ENCODE measurements at places on chromosomes 5 and 9. TPM values are rescaled to one million over a fixed set of nuclear protein-coding genes. Genes with fewer than 3 reads are reported as not detected.

DNA sequence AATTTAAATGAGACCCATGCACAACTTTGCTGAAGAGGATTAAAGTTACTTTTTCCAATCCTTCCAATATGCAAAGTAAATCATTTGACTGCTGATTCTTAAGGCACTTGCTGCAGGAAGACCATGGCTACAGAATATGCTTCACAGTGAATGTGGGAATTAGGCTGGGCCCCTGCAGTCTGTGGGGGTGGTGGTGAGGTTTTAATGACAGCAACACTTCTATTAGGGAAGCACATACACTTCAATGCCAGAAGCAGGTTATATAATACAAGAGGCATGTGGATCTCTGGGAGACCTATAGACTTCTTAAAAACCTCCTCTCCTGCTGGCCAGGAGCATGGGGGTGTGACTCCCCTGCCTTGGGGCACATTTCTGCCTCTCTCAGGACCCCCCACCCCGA is 124.5 kb upstream of the KLF9 start:
- no peak for DNase-seq

Gene CENPH
- 40.0 TPM for total RNA-seq

Gene ELOVL7
- total RNA-seq: 0.99 TPM

- peak; percentile 62 for DNase-seq
Measured at GRCh38 chr5:148849461-148849860, 23.1 kb downstream of the ADRB2 start.

Gene LCN15
- total RNA-seq: not detected

- DNase-seq: no peak
Measured at GRCh38 chr5:143574236-143574635, 170.8 kb upstream of the NR3C1 start.

GRCh38 chr5:78447775-78448424 is 87.5 kb downstream of the SCAMP1 start:
- DNase-seq: no peak

- no peak for DNase-seq
Measured at GRCh38 chr9:121556580-121556979, 56.9 kb upstream of the GGTA1 start.

Gene C9
- not detected for total RNA-seq

Gene ANKRD31
- total RNA-seq: 0.17 TPM

Gene GMCL2
- not detected for total RNA-seq

DNA sequence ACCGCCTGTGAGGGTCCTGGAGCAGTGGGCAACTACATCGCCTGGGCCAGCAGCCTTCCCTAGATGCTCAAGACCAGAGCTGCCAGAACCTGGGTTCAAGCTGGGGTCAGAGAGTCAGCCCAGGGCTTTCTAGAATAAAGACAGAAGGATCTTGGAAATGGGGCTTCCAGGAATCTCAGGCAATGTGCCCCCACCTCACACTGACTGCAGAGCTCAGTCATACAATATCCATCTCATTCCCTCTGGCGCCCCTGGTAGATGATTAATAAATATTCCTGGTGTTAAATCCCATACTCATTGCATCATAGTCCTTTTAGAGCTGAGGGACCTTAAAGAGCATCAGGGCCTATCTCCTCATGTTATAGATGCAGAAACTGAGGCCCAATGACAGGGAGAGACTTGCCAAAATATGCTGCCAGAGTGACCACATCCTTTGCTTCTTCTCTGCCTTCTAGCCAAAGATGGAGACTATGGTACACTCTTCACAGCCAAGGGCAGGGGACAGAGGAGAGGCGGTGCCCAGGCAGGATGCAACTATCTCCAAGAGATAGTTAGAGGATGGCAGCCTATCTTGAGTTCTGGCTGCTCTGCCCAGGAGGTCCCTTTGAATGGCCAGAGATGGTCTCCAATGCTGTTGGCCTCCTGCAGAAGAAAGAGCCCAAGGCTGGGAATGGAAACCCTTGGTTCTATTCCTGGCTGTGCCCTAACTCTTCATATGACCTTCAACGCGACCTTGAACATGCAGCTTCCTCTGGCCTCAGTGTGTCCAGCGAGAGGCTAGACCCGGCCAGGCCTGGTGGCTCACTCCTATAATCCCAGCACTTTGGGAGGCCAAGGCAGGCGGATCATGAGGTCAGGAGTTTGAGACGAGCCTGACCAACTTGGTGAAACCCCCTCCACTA is 36.2 kb upstream of the IL17B start:
- DNase-seq: no peak

DNA sequence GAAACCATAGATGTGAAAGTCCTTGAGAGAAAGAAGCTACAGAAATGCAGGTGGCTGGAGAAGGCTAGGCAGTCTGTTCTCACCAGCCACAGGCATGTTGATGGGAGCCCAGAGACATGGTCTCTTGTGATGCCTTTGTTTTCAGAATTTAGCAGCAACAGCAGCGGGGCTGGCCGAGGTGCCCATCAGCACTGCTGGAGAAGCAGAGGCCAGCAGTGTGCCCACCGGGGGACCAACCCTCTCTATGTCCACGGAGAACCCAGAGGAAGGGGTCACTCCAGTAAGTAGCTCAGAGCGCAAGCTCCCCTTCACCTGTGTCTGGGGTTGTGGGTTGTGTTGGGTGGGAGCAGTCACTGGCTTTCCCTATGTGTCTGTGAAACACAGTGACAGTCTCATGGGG is 59.6 kb downstream of the COL15A1 start:
- no peak for DNase-seq

DNA sequence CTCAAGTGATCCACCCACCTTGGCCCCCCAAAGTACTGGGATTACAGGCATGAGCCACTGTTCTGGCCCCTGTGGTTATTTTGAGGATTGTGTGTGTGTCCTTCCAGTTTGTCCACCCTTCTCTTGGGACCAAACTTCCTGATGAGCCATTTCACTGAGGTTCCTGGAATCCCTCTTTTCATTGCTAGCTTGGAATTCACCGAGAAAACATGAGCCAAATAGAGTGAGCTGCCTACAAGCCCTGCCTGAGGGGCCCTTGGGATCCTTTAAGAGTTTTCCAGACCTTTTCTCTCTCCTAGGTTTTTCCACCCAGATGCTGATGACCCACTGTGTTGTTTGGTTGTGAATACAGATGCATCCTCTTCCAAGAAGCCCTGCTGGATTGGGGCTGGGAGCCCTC is 13.2 kb upstream of the KIF12 start:
- DNase-seq: no peak

- DNase-seq: no peak
Measured at GRCh38 chr5:9056046-9056445, 489.8 kb downstream of the SEMA5A start.

Gene GRM6
- not detected for total RNA-seq

Gene ROR2
- total RNA-seq: 0.55 TPM

DNA sequence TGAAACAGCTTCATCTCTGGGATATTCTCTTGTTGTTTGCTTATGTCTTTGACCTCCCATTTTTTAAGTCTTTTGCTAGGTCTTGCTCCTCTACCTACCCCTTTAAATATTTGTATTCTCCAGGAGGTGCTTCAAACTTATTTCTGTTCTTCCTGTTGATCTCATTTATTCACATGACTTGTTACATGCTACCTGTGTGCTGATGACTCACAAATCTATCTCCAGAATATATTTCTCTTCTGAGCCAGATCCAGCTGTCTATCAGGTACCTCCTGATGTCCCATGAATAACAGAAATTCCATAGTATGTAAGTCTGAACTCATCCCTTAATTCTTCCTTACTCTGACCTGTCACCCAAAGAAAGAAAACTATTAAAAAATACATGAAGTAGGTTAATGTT is 11.0 kb downstream of the NIPBL start:
- DNase-seq: no peak

DNA sequence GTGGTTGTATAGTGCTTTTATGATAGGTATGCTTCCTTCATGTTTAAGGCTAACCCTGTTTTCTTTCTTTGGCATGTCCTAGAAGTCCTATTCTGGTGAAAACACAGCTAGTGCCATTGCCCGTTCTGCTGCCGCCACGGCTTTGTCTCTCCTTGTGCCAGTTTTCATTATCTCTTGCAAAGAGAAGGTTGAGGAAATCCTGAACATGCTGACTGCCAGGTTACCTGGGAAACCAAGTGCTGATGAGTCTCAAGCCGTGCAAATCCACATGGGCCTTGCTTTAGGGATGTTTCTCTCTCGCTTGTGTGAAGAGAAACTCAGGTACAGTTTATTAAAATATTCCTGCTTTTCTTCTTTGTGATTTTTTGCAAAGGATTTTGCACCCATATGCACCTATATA is 102.2 kb downstream of the HACD4 start:
- no peak for DNase-seq

Gene BTNL9
- not detected for total RNA-seq

Gene RAI14
- total RNA-seq: 0.50 TPM

- DNase-seq: no peak
Measured at GRCh38 chr9:93223260-93224180, 39.6 kb downstream of the WNK2 start.

DNA sequence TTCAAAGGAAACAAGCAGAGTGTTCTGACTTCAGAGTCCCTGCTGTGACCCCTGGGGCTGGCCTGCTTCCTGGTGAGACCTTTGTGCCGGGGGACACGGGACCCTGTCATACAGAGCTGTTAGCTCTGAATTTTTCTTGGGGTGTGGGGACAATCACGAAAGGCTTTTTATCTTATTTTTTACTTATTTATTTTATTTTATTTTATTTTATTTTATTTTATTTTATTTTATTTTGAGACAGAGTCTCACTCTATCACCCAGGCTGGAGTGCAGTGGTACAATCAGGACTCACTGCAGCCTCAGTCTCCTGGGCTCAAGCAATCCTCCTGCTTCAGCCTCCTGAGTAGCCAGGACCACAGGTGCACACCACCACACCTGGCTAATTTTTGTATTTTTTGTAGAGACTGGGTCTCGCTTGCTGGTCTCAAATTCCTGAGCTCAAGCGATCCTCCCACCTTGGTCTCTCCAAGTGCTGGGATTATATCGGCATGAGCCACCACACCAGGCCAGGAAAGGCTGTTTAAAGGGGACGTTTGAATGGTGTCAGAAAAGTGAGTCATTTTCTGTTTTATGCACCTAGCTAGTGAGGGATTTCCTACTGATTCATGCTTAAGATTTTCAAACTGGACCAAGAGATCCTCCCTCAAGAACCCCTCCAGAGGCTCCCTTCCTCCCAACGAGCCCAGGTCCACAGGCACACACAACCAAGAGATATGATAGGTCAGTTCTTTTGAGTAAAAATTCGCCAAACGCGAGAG is 75.7 kb downstream of the OLFM1 start:
- no peak for DNase-seq

DNA sequence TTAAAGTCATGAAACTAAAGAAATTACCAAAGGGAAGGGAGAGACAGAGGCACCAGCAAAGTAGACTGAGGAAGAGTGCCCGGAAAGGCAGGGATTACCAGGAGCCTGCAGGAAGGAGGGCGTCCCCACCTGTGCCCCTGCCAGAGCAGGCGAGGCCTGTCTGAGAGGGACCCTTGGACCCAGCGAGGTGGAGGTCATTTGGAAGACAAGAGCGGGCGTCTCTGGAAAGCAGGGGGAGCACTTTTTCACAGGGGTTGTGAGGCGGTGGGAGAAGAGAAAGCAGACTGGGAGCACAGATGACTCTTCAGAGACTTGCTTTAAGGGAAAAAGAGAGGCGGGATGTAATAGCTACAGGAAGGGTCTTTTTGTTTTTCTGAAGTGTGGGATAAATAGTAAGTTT is 27.5 kb upstream of the SLC2A8 start:
- no peak for DNase-seq

DNA sequence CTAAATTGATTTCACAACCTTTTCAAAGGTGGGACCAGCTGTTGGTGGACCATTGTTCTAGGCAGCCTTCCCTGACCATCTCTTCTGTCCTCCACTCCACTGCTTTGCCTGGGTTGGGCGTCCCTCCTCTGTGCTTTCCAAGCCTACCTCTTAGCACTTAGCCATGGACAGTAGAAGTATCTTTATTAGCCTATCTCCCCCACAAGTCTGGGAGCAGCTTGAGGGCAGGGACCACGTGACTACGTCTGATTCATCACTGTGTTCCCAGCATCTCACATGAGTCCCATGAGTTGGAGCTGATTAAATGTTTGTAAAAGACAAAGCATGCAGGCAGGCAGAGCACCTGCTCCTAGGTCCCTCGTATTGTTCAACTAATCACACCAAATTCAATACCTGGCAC is 20.9 kb downstream of the MORN5 start:
- DNase-seq: no peak

DNA sequence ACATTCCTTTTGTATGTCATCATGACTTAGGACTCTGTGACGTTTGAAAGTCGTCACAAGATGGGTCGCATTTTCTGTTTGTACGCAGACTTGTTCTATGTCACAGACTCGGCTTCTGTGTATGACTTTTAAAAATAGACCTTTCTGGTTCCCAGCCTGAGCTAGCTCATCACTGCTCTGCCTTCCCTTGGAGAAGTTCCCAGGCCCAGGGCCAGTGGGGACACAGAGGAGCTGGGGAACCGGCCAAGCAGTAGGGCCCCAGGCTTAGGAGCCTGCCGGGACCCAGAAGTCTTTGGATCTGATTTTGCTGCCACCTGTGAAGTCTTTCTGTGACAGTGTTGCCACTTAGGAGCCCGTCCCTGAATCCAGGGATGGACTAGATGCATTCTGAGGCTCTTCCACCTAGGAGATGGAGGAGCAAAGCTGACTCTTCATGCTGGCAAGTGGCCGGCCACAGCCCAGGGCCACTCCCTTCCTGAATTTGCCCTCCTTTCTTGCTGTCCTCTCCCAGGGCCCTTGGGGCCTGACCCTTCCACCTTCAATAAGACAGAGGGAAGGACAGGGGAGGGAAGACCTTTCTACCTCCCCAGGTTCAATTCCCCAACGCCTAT is 18.1 kb upstream of the UBE2QL1 start:
- DNase-seq: no peak

- no peak for DNase-seq
Measured at GRCh38 chr5:143244990-143245389, 158.5 kb downstream of the NR3C1 start.

GRCh38 chr5:3104429-3105060 is 353.1 kb upstream of the IRX2 start:
- no peak for DNase-seq
